ENCODE measurements at places on chromosomes 11 and 22. TPM values are rescaled to one million over a fixed set of nuclear protein-coding genes. Genes with fewer than 3 reads are reported as not detected.

Gene FUT4
- 1.4 TPM for total RNA-seq

- DNase-seq: no peak
Measured at GRCh38 chr22:39967996-39968972, 8.1 kb downstream of the TMA7B start.

DNA sequence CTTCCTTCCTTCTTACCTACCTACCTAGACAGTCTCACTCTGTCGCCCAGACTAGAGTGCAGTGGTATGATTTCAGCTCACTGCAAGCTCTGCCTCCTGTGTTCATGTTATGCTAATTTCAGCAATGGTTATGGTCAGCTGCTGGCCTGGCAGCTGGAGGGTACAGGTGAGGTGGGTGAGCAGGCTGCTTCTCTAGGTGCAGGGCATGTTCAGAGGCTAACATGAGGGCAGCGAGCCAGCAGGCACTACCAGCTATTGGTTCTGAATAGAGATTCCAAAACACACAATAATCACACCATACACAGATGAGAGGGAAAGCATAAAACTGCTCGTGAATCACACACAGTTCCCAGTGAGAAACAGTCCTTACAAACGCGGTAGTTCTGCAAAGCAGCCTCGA, 48.7 kb upstream of the RFPL3 start:
- DNase-seq: no peak

GRCh38 chr11:117366875-117367274, 39.2 kb downstream of the CEP164 start:
- DNase-seq: no peak

GRCh38 chr11:13777341-13777985, 109.0 kb downstream of the FAR1 start:
- DNase-seq: no peak

Gene RASGRP2
- 5.9 TPM for total RNA-seq

Gene FAM76B
- total RNA-seq: 33.8 TPM

- no peak for DNase-seq
Measured at GRCh38 chr11:80186692-80187091, 745.9 kb upstream of the TENM4 start.

DNA sequence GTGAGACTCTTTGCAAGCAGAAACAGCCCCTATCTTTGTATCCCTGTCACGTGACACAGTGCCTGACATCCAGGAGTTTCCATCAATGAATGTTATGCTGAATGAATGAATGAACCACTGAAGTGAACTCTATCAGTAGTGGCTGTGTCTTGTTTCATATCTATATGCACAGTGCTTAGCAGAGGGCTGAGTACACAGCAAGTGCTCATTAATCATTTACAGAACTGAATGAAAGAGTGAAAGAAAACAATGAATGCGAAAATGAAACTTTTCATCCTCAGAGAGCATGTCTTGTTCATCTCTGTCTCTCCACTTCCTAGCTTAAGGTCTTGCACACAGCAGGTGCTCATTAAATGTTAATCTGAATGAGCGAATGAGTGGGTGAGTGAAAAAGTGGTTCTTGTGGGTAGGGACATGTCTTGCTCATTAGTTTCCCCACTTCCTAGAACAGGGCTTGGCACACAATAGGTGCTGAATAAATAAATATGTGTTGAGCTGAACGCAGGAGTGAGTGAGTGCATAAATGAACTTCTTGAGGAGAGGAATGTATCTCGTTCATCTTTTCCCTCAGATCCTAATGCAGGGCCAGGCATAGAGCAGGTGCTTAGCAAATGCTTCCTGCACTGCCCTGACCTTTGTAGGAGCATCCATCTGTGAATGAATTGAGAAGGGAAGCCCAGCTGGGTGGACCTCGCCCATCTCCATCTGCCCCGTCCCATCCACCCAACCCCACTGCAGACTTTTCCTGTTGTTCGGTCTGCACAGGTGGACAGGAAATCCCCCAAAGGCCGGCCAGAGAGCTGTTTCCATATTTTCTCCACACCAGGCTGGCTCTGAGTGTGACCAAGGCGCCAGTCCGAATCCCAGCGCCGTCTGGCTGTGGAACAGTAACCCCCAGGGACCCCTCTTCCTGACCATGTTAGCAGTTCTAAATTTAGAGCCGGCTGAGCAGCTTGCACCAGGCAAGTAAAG, 113.4 kb upstream of the CRYBB3 start:
- DNase-seq: no peak

Gene LRRC74B
- total RNA-seq: not detected

- no peak for DNase-seq
Measured at GRCh38 chr11:134745456-134745855, 333.4 kb upstream of the B3GAT1 start.

DNA sequence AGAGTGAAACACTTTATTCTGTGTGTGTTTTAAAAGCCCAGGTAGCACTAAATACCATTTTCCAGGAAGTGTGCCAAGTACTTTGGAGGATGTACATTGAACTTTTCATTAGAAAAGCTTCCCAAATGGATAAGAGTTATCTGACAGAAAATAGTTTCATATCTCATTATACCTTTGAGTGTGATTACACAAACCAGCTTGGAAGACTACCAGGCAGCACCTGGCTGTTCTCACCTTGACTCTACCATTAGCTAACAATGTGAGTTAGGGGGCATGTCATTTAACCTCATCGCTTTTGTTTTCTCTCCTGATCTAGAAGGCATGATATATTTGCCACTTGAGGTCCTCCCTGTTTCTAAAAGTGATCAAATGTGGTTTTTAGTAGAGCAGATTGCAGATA, 50.2 kb downstream of the GRM5 start:
- DNase-seq: no peak

Gene MOGAT2
- not detected for total RNA-seq

- DNase-seq: no peak
Measured at GRCh38 chr11:65502555-65503367, 3.9 kb downstream of the MALAT1 start.

DNA sequence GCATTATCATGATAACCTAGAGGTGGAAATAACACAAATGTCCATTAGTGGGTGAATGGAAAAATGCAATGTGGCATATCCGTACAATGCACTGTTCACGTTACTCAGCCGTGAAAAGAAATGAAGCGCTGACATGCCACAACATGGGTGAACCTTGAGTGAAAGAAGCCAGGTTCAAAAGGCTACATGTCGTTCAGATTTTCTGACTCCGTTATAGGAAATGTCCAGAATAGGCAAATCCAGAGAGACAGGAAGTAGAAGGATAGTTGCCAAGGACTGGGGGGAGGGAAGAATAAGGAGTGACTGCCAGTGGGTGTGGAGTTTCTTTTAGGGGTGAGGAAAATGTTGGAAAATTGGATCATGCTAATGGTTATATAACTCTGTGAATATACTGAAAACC, 133.8 kb downstream of the ATXN10 start:
- DNase-seq: no peak

Gene BACE1
- total RNA-seq: 16.9 TPM

GRCh38 chr11:26847459-26847858, 125.6 kb upstream of the SLC5A12 start:
- no peak for DNase-seq

Gene SLN
- total RNA-seq: not detected

DNA sequence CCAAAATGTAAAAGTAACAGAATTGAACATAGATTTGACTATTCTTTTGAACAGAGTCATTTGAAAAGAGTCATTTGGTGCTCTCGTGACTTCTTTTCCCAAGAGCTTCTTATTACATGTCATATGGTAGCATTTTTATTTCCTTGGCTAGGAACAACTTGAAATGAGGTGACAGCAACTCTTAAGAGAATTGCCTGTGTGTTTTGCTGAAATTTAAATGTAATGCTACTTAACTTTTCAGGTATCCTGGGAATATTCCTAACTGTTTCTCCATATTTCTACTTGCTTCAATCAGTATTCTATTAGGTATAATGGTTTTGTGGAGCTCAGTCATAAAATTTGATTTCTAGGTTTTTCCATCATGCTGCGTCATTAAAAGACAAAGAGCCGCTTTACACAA, 700.7 kb downstream of the LUZP2 start:
- no peak for DNase-seq

DNA sequence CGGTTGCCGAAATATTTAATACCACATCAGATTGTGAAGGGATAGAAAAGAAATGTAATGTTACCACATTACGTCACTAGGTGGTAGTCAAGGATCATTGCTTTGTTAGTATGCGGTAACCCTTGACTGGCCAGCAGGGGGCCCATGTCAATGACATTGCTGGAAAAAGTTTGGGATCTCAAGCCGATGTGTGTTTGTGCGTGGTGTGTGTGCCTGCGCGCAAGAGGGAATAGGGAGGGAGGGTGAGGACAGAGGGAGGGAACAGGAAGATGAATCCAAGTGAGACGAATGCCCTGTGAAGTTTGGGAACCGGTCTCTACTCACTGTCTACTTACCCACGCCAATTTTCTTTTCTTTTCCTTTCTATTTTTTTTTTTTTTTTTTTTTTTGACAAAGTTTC, 10.7 kb upstream of the MRGPRX2 start:
- no peak for DNase-seq

Gene P4HA3
- total RNA-seq: not detected

DNA sequence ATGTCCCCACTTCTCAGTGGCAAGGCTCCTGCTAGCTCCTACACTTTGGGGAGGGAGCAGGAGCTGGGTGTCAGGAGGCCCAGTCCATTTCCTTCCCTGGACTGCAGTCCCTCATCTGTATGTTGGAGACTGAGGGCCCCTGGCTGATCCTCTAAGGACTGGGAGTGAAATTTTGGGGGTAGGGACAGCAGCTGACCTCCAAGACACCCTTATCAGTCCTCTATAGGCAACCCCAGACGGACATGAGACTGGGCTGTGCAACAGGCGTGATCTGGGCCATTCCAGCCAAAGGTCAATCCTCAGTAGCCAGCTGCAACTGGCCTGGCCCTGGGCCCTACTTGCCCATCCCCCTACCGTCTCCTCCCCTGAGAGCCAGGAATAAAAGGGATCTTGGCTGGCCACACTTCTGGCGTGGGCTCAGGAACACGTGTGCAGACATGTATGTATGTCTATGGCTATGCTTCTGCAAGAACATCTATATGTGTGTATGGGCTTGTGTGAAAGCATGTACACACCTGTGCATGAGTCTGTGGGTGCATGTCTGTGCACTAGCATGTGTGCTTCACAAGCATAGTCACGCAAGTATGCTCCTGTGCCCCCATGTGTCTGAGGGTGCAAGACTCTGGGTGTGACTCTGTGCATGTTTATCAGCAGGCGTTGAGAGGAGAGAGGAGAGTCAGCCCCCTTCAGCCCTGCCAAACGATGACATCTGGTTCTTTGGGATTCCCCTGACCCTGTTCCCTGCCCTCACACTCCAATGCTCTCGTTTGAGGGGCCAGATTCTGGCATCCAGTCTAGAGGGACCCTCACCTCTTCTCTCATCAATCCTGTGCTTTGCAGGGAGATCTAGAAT, 24.6 kb upstream of the DGAT2 start:
- DNase-seq: no peak

DNA sequence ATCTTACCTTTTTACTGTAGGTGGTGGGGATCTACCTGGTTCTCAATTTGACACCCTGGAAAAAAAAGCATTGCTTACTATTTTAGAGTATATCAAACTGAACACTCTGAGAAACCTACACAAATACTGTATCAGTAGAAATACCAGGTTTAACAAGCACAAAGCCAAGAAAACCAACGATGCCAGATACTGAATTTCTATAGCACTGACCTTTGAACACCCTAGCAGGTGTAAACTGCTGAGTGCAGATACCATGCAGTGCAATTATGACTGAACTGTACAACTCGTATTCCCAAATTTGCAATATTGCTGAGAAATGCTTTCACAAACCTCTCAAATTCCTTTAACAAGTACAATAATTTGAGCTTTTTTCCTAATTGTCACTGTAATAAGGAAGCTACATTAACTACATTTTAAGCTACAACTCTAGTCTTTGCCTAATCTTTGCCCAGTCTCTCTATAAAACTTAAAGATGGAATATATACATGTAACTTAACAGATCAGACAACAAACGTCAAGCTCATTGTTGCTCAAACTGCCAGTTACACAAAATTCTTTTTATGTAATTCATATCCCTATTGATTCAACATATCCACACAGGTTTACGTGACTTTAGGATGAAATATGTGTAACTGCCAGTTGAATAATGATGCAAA, 8.9 kb downstream of the TAF1D start:
- DNase-seq: no peak

DNA sequence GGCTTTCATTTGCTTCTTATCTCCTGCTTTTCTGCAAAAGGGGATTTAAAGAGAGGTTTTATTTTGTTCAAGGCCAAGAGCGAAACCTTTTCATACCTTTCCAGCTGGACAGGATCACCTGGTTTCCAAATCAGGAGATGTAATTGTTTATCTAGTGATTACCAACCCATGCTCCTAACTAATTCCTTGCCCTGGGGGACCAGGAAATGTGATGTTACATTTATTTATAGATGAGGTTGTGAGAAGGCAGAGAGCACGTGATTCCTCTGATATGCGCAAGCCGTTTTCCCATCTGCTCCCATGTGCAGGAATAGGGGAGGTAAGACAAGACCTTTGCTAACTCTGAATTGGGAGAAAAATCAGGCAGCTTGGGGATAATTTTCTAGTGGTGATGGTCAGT, 507.2 kb upstream of the LARGE1 start:
- DNase-seq: no peak

DNA sequence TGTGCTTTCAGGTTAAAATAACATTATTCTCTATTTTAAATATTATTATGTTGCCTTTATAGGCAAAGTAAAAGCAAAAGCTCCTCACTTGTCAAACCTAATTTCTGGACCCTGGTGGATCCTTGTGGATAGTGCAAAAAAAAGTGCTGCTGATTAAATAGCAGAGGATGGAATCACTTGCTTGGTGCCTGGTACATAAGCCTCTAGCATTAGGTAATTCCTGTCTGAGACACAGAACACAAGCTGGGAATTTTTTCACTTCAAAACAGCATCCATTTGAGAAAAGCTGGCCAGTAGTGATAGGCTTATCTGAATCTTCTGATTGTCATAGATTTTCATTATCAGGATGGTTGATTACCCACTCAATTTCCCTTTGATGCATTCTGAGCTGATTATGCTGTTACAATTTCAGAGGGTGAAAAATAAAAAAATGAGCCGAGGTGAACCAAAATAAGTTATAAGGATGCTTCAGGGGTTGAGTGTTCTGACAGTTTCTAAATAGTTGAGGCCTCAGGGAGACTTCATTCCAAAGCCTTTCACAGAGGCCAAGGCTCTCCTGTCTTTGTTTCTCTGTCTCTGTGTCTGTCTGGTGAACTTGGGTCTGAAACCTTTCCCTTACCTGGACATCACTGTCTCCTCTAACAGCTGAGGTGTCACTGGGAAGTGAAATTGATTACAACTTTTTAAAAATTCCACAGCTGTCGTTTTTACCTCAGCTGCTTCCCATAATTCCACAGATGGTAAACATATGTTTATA, 242.9 kb downstream of the NELL1 start:
- no peak for DNase-seq

Gene OR52N4
- total RNA-seq: not detected

Gene PLEKHB1
- 0.87 TPM for total RNA-seq

Data from esophagus squamous epithelium (tissue), 5 donors.